ENCODE measurements at places on chromosomes 4 and X.

DNA sequence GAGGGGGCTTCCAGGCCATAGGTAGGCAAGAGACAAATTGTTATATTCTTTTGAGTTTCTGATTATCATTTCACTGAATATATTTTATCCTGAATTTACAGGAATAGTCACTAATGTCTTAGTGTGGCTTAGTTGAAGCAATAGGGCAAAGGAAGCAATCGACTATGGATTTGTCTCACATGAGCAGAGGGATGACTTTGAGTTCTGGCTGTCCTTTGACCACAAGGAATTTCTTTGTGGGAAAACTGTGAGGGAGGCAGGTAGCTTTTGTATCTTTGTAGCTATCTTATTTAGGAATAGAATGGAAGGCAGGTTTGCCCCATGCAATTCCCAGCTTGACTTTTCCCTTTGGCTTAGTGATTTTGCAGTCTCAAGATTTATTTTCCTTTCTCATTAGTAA is 207.3 kb upstream of the ANXA10 start:
- DNase-seq = no peak

DNA sequence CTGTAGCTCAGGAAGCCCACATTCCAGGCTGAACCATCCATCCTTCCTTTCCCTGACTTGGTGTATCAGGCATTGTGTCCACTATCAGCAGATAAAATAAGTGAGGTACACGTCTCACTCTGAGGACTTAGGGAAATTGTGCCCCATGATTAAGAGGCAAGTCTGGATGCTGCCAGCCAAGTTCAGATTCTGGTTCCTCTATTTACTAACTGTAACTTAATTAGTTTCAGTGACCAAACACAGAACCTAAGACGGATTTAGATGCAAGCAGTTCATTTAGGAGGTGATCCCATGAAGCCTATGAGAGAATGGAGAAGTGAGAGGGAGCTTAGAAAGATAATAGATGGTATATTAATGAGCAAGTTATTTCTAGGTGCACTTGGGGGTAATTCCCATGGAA is 56.6 kb upstream of the PACRGL start:
- no peak for DNase-seq

DNA sequence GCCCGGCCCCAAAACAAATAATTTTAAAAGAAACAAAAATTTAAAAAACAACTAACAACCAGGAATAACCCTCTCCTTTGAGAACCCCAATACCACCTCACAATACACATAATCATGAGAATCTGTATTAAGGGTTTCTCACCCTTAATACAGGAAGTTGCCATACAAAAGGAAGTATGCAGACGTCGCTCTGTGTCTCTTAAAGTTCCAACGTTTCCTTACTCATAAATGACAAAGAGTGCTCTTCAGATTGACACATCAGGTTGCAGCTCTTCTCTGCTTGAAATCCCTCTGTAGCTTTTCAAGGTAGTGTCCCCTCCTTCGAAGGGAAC is 73.9 kb upstream of the IRF2 start:
- no peak for DNase-seq

DNA sequence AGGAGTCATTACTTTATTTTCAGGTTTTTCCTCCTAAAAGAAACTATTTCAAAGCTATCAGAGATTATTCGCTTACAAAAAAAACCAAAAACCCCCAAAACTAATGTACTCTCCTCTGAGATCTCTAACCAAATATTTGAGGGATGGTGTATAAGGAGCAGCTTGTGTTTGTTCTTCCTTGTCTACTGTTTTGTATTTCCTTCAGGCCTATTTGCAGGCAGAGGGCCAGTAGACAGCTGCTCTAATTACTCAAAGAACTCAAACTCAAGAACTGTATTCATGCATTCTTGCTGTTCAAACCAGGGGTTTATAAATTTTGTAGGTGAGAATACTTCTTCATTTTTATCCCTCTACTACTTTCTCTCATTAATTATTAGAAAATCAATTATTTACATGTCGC is 51.3 kb downstream of the SH3RF1 start:
- DNase-seq = no peak

GRCh38 chr4:82614838-82615449 is 53.2 kb upstream of the TMEM150C start:
- no peak for DNase-seq
